ENCODE measurements at places on chromosomes 16 and 17. TPM values are rescaled to one million over a fixed set of nuclear protein-coding genes. Genes with fewer than 3 reads are reported as not detected.

The AHSP gene
- total RNA-seq: not detected

The TNFRSF13B gene
- not detected for total RNA-seq

The SGSH gene
- total RNA-seq: 136 TPM

The ETV4 gene
- total RNA-seq: not detected

DNA sequence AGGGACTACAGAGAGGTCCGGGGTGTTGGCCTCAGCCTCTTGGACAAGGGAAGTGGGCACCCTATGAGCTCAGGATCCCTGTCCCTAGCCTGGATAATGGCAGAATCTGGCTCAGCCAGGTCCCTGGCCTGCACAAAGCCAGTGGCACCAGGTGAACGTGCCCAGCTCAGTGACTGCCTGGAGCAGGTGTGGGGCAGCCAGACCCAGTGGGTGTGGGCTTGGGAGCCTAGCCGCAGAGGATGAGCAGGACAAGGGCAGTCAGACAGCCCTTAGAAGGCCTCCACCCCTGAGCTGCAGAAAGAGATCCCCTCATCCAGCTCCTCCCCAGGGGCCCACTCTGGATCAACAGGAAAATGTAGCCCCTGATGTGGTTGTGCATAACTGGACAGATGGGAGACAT lies 585.3 kb downstream of the KCNJ18 start:
- no peak for DNase-seq

GRCh38 chr17:35715416-35715815 lies 16.0 kb upstream of the RASL10B start:
- no peak for DNase-seq

GRCh38 chr17:49067163-49067562 lies 65.4 kb upstream of the B4GALNT2 start:
- no peak for DNase-seq

- no peak for DNase-seq
Observed at GRCh38 chr16:29982560-29983419, 9.1 kb downstream of the TAOK2 start.

- no peak for DNase-seq
Observed at GRCh38 chr17:68605914-68606313, 4.7 kb upstream of the FAM20A start.

DNA sequence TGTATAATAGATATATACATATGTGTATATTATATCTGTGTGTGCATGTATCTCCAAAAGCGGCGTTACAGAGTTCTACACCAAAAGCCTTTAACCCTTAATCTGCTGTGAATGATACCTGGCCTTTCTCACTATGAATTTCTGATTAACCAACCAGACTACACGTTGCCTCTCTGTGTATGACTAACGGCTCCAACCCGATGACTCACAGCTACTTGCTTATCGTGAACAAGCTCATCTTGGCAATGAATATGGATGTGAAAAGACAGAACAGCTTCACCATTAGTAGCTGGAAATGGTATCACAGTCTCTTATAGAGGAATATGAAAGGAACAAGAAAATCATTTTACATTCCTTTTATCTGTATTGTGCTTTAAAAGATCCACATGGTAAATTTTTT lies 23.8 kb upstream of the ARHGAP44 start:
- DNase-seq: no peak

GRCh38 chr17:58275417-58275816 lies 5.3 kb downstream of the MPO start:
- no peak for DNase-seq

- DNase-seq: no peak
Observed at GRCh38 chr17:40407460-40407859, 10.2 kb downstream of the TOP2A start.

GRCh38 chr17:80839511-80839941 lies 152.1 kb upstream of the CHMP6 start:
- no peak for DNase-seq

- no peak for DNase-seq
Observed at GRCh38 chr17:67359960-67360791, 6.2 kb downstream of the PSMD12 start.
